LHCN-M2 (cell line): ENCODE measurements at places on chromosomes 16 and 17. TPM values are rescaled to one million over a fixed set of nuclear protein-coding genes. Genes with fewer than 3 reads are reported as not detected.

DNA sequence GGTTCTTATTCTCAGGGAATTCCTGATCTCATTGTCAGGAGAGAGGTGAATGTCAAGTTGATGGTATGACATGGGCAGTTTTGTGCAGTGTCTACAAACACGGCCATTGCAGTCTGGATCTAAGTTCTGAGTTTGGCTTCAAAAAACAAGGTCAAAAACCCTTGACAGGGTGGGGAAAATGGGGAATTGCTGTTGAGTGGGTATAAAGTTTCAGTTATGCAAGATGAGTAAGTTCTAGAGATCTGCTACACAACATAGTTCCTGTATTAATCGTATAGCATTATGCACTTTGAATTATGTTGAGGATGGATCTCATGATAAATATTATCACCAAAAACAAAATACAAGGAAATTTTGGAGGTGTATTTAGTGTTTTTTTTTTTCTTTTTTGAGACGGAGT is 36.6 kb upstream of the CARMIL2 start:
- DNase-seq, result no peak

RNF43 gene
- not detected in 2 replicates for total RNA-seq

DNA sequence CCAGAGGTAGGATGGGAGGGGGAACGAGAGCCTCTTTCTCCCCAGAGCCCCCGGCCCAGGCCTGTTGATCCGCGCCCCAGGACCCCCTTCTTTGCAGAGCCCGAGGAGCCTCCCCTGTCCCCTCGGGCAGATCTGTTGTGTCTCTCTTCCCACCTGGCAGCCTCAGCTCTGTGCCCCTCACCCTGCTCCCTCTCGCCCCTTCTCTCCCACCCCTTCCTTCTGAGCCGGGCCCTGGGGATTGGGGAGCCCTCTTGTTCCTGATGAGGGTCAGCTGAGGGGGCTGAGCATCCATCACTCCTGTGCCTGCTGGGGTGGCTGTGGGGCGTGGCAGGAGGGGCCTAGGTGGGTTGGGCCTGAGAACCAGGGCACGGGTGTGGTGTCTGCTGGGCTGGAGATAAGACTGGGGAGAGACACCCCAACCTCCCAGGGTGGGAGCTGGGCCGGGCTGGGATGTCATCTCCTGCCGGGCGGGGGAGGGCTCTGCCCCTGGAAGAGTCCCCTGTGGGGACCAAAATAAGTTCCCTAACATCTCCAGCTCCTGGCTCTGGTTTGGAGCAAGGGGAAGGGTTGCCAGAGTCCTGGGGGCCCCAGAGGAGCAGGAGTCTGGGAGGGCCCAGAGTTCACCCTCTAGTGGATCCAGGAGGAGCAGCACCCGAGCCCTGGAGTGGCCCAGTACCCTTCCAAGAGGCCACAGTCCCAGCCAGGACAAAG is 65.4 kb downstream of the MRC2 start:
- DNase-seq, result no peak

- DNase-seq, result no peak
Observed at GRCh38 chr17:79521225-79521624, 89.6 kb downstream of the RBFOX3 start.

- DNase-seq, result no peak
Observed at GRCh38 chr16:17585449-17586074, 114.8 kb upstream of the XYLT1 start.
